Amniotic epithelial cell (primary cell): ENCODE measurements at places on chromosomes 7 and 10.

DNA sequence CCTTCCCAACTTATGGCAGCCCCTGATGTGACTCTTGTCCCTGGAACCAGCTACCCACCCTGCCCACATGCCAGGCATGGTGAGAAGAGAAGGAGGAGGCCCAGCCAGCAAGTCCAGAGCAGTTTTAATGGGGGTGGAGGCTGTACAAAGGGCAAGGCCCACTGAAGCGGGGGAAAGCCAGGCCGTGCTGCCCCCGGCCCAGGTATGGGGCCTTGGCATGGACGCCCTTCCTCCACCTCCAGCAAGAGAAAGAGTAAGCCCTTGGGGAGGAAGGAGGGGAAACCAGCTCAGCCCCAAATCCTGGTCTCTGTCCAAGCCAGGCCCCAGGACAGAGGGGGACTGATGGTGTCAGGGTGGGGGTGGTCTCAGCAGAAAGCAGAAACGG, 7.0 kb downstream of the NFKB2 start:
- DNase-seq = no peak

GRCh38 chr10:47404446-47404845, 20.4 kb upstream of the ZNF488 start:
- DNase-seq = no peak

- DNase-seq = peak; percentile 4
Measured at GRCh38 chr7:1758028-1758858, 88.2 kb downstream of the ELFN1 start.

DNA sequence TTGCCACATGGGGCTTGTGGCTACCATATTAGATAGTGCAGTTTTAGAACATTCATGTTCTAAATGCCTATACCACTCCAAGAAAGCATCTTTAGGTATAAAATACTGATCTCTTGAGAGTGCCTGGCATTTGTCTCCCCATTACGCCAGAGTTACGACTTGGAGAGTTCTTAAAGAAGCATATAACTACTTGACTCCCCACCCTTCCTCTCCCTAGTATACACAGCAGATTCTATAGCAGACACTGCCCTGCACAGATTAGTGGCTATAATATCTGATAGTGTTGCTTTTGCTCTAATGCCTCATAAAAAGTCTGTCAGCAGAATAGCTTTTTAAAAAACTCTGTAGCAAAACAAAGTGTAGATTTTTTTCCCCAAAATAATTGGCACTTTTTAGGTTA, 90.8 kb downstream of the ZMYND11 start:
- DNase-seq = no peak

DNA sequence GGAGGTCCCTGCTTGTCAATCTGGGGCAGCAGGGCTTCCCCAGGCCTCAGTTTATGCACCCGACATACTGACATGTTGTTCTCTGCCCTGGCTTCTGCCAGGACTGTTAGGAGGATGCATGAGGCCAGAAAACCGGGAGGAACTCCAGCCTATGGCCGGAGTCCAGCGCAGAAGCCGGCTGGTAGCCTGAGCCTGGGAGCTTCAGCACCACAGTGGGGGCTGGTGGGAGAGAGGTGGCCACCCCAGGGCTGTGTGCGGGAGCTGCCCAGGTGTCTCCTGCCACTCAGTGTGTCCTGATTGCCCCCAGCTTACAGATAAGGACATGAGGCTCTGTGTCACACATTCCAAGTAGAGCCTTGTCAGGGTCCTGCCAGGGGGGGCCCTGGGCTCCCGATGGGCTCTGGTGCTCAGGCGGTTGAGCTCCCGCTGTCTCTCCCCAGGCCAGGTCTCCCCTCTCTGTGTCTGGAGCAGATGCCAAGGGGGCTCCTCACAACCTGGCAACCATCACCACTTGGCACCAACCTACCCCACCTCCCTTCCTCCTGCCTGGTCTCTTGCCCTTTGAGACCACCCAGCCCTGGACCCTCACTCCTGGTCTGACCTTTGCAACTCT, 32.3 kb downstream of the PPIF start:
- DNase-seq = no peak

- no peak for DNase-seq
Measured at GRCh38 chr7:1576521-1577253, 6.9 kb upstream of the PSMG3 start.

GRCh38 chr7:68313806-68314205, 1284.5 kb upstream of the AUTS2 start:
- no peak for DNase-seq

- no peak for DNase-seq
Measured at GRCh38 chr7:44881066-44881600, 4.2 kb downstream of the PURB start.

DNA sequence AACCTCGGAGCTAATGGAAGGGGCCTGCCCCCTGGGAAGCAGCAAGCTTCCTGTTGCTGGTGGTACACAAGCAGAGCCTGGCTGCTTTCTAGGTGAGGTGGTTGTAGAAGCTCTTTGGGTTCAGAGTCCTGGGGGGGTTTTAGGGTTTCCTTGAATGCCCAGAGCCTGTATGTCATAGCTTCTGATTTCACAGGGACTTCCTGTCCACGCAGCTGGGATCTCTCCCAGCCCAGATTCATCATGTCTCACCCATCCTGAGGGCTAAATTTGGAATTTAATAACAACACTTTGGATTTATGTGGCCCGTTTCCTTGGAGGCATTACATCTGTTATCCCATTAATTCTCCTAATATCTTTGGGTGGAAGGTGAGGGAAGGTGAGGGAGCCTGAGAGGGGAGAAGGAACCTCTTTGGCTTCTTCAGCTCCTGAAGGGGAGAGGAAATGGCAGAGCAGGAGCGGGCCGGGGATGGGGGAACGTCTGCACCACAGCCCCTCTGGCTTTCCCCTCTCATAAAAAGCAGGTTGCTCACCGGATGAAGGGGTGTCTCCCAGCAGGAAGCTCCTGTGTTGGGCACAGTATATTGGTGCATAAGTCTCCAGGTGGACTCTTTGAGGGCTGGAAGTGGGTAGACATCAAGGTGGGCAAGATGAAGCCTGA, 19.7 kb downstream of the RPS24 start:
- DNase-seq = no peak

DNA sequence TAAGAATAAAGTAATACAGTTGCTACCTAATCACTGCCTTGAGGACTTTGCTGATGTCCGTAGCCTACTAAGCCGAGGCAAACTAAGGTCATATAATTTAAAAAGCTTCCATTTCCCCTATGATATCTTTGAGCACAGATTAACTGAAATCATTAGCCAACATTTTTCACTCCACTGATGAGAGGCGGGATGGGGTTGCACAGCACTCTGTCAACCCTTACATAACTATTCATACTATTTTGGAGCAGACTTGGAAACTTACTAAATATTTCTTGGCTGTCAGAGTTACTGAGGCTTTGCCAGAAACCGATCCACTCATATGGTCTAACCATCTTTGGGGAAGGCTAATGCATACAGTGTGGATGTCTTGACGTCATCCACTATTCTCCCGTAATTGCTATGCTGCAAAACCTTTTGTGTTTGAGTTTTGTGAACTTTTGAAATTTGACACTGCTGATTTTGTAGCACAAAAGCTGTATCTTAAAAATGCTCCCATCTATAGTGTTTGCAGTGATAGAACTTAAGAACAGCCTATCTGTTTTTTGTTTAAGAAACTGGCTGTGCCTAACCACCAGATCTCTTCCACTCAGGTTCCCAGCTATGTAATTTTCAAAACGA, 248.7 kb downstream of the TSPAN12 start:
- no peak for DNase-seq

DNA sequence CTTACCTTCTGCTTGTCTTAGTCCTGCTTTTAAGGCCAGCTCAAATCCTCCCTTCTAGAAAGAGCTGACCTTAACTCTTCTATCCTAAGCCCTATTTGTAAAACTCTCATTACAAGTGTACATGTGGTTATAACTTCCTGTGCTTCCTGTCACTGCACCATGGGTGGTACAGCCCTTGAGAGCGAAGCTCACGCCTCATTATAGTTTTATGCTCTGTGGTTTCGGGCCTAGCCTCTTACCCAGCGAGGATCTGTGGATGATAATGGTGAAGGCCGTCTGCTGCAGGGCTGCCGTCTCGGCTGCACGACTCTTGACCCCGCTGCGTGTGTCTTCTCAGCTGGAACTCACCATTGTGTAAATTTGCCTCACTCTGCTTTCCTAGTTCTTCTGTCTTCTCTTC, 74.6 kb downstream of the CUL1 start:
- no peak for DNase-seq

- DNase-seq = no peak
Measured at GRCh38 chr10:132107186-132107948, 41.6 kb downstream of the JAKMIP3 start.

DNA sequence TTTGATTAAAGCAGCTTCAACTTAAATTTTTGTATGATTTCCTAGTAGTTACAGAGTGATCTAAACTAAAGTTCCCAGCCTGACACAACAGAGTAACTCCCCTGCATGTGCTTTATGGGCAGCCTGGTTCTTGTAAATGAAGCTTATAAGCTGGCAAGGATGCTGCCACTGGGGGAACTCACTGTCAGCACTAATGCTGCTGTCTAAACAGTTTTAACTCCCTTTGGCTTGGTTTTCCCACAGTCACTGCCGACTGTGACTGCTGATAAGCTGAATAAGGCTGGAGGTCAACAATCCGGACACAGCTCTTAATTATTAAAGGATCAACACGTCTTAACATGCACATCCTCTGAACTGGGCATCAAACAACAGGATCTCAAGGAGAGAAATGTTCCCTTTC, 130.1 kb downstream of the OTUD1 start:
- DNase-seq = no peak

- DNase-seq = no peak
Measured at GRCh38 chr7:100825751-100826513, 1.4 kb downstream of the EPHB4 start.

DNA sequence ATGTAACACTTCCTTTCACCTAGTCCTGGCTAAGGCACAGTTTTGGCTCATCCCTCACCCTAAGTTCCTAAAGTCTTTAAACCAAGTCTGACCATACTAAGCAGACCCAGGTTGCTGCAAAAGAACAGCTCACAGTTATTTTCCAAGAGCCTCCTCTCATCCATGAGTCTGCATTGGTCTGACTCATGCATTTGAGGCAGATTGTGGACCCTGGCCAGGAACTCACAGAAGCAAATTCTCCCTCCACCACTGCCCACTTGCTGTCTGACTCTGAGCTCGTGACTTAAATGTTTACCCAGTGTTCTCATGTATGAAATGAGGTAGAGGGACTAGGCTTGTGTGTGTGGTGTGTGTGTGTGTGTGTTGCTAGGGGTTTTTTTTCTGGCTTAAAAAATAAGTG, 1272.8 kb downstream of the TYW1 start:
- no peak for DNase-seq

GRCh38 chr10:79445977-79446757, 743 bp upstream of the ZCCHC24 start:
- peak; percentile 65 for DNase-seq

DNA sequence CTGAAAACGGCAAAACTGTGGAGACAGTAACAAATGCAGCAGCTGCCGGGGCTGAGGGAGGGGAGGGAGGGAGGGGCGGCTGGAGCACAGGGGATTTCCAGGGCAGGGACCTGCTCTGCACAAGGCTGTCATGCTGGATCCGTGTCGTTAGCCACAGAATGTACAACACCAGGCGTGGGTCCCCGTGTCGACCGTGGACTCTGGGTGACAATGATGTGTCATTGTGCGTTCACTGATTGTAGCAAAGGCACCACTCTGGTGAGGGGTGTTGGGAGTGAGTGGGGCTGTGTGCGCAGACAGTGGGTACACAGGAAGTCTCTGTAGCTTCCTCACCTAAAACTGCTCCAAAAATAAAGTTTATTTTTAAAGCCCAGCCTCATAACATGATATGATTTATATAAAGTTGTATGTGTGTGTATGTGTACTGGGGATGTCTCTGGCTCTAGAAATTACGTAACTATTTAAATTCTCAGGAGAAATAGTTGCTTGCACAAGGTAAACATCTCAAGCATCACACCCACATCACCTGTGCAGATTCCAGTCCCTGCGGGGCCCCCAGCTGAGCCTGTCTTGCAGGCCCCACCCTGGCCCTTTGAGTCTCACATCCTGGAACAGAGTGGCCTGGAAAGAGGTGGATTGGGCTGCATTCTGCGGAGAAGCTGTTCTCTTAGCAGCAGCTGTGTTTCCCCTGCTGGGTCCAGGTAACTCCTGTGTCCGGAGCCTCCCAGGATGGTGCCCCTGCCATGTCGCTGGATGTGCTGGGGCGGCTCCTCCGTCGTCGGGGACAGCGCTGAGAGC, 135.7 kb downstream of the DYNC2I1 start:
- no peak for DNase-seq
